ENCODE measurements at places on chromosomes 11 and 22.

DNA sequence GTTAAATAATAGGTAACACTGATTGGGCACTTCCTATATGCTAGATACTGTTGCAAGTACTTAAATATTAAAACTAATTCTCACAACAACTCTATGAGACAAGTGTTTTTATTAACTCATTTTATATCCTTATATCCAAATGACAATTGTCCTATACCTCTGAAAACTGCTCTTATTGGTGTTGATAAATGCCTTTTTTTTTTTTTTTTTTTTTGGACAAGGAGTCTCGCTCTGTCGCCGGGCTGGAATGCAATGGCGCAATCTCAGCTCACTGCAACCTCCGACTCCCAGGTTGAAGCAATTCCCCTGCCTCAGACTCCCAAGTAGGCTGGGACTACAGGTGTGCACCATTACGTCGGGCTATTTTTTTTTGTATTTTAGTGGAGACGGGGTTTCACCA is 41.6 kb downstream of the MRTFA start:
- DNase-seq: no peak

GRCh38 chr11:59814021-59814420 is 3.4 kb upstream of the MRPL16 start:
- DNase-seq: no peak

- DNase-seq: no peak
Observed at GRCh38 chr11:100674212-100674611, 12.9 kb upstream of the ARHGAP42 start.

GRCh38 chr11:288478-289397 is at the start of gene PGGHG:
PGGHG (plus strand) TSS chr11:289126; CDS start chr11:289817, 691 bp downstream.
- DNase-seq: no peak

DNA sequence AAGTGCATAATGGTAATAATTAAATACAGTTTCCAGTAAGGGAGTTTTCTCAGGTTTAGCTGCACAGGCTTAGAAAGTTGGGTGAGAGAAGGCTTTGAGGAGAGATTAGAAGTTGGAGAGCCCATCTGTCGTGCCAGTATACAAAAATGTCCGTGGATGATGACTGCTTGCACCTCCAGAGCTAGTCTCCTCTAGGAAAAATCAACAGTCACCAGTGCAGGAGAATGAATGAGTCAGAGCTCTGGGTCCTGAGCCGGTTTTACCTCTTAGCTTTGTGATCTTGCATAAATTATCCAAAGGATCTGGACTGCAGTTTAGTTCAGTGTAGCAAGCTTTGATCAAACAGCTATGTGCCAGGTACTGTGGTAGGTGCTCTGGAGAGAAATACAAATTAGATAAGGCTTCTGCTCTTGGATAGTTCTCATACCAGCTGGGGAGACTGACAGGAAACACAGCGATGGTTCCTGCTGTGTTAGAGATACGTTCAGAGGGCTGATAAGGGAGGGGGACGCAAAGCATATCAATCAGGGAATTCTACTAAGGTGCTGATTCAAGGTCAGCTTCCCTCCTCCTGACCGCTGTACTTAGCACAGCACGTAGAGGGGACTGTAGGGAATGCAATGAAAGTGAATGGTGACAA is 125.9 kb downstream of the TEAD1 start:
- DNase-seq: no peak

GRCh38 chr11:123559523-123559955 is 94.9 kb downstream of the SCN3B start:
- no peak for DNase-seq

DNA sequence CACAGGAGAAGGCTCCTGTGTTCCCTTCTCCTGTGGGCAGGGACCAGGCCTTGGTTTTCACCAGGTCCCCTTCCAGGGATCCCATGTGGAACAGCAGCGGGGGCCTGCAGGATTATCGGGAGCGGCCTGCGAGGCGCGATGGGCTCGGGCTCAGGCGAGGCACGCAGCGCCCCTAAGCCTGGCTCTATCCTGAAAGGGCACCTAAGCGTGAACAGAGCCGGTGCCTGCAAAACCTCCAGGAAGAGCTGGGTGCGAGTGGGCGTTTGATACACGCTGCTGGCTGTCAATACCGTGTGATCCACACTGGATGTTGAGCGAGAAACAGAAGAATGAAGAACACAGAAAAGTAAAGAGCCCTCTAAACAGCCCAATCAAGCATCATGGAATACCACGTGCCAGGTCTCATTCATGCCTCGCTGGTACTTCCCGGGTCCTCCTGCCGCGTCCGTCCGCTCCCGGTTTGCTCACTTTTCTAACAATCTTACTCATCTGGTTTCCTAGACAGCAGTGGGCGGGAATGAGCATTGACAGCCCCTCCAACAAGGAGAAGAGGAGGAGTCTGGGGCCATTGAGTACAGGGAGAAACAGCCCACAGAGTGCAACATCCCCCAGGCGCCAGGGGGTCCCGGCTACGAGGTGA is 12.5 kb downstream of the OSBPL5 start:
- no peak for DNase-seq

GRCh38 chr11:17772704-17773600 is 38.4 kb downstream of the KCNC1 start:
- DNase-seq: no peak

DNA sequence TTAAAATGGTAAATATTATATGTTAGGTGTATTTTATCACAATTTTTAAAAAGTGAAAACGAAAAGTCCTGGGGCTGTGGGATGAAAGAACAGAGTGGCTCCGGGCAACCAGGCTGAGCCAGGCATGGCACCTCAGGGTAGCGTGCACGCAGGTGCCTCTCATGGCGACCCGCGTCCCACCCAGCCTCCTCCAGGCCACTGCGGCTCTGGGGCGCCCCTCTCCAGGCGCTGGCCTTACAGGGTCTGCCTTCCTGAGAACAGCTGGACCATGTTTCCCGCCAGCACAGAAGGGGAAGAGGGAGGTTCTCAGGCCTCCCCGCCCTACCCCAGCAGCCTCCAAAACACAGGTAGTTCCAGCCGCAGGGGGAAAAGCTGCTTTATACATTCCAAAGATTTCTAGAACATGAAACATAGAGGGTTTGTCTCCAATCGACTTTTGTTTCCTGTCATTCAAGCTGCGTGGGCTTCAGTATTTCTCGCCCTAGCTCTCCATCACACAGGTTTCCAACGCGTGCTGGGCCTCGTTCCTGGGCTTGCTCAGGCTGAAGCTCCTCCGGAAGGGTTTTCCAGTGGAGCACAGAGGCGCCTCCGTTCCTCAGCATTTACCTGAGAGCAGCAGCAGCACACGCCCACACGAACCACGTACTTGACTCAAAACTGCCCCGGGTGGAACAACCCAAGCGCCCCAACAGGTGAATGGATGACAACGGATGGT is 10.5 kb downstream of the EHD1 start:
- no peak for DNase-seq

GRCh38 chr11:12523180-12523924 is 146.0 kb downstream of the PARVA start:
- DNase-seq: no peak

GRCh38 chr11:127074151-127074761 is 73.7 kb upstream of the KIRREL3 start:
- no peak for DNase-seq

- DNase-seq: no peak
Observed at GRCh38 chr11:118281284-118281683, 17.2 kb upstream of the MPZL2 start.

GRCh38 chr22:27213294-27213693 is 555.9 kb downstream of the MIAT start:
- DNase-seq: no peak

GRCh38 chr11:83115551-83115950 is 41.4 kb upstream of the PCF11 start:
- no peak for DNase-seq

DNA sequence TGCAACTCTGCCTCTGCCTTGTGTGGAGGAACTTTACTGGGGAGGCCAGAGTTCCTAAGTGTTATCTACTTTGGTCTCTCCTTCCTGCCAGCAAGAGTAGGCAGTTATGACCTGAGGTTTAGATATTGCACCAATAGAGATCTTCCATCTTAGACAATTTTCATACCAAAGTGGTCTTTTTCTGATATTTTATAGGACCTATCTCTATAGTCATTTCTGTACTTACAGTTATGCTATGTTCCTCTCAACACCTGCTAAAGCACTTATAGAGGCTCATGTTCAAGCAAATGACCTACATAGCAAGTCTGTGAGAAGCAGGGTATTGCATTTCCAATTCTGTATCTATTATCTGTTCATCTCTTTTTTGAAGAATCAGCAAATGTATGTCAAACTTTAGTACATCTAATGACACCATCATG is 80.8 kb downstream of the HORMAD2 start:
- no peak for DNase-seq

- no peak for DNase-seq
Observed at GRCh38 chr11:13503393-13503792, 7.6 kb upstream of the PTH start.

DNA sequence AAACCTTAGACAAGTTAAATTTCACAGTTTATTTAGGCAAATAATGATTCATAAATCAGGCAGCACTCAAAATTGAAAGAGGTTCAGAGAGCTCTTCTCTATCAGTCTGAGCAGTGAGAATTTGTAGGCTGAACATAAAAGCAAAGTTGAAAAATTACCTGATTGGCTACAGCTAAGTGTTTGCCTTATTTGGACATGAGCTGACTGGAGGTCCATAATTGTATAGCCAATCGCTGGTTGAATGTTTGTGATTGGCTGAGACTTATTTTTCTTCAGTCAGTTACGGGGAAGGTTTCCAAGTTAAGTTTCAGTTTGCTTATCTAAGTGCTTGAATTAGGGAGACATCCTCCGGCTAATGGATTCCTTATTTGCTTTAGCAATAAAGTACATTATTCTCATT is 527.5 kb downstream of the CNTN5 start:
- no peak for DNase-seq

- no peak for DNase-seq
Observed at GRCh38 chr11:4050138-4050537, 44.5 kb upstream of the RRM1 start.

- DNase-seq: no peak
Observed at GRCh38 chr11:85742873-85743275, 56.9 kb upstream of the CCDC89 start.
